SK-N-SH (cell line): ENCODE measurements at places on chromosomes 12 and 14. TPM values are rescaled to one million over a fixed set of nuclear protein-coding genes. Genes with fewer than 3 reads are reported as not detected.

DNA sequence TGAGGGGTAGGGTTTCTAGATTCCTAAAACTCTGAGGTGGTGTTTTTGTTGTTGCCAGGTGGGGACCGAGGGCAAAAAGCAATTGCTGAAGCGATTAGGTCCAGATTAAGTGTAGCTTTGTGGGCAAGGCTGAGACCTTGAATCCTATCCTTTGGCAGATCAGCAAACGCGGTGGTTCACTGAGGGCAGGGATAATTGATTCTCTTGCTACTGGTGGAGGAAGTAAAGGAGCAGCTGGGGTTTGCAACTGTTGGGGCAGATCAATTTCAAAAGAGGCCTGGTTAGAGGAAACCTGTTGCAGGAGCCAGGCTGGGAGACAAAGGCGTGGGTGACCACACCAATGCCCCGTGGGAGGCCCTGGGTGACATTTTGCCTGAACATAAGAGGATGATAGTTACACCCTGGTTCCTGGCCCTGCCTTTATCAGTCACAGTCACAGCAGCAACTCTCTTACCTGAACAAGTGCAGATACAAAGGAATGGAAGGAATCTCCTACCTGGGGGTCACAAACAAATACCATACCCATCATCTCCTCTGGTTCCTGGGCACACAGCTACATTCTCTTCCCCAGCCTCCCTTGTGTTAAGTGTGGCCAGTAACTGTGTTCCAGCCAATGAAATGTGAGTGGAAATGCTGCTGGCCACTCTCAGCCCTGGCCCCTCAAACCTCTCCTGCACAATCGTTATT lies 43.3 kb upstream of the RASSF3 start:
- no peak overlapping the region for H3K4me3 ChIP-seq
- H3K27ac ChIP-seq: no peak overlapping the region
- DNase-seq: no peak
- H3K27me3 ChIP-seq: no peaks in the 10 kb centered on the region

GRCh38 chr14:65261946-65262345 lies 150.6 kb upstream of the FUT8 start:
- no peaks in the 10 kb centered on the region for H3K36me3 ChIP-seq
- H3K27ac ChIP-seq: no peak overlapping the region
- H3K4me3 ChIP-seq: no peak overlapping the region
- no peaks in the 10 kb centered on the region for H3K27me3 ChIP-seq

DNA sequence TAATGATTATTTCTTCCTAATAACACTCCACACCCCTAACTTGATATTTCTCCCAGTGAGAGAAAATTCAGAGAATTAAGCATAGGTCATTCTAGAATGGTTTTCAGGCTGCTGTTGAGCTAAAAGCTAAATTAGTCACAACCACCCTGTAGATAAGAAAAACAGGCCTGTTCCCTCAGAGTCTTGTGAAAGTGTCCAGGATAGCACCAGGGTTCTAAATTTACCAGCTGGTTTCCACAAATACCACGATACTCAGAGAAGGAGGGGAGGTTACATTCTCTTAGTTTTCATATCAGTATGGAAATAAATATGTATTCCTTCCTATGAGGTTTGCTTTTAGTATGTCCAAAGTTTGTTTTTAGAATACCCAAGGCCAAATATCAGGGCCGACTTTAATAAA lies 66.0 kb upstream of the YARS2 start:
- H3K27ac ChIP-seq: peak overlapping the region; percentile 82
- H3K4me1 ChIP-seq: no peaks in the 10 kb centered on the region
- H3K4me3 ChIP-seq: no peak overlapping the region
- no peaks in the 10 kb centered on the region for H3K27me3 ChIP-seq
- no peaks in the 10 kb centered on the region for H3K36me3 ChIP-seq

PMEL gene
- polyA plus RNA-seq: 1.8 and 2.7 TPM in 2 replicates

DCAF5 gene
- polyA plus RNA-seq: 26.7 and 29.2 TPM in 2 replicates

TCTN2 gene
- polyA plus RNA-seq: 7.1 and 9.1 TPM in 2 replicates

CLEC9A gene
- polyA plus RNA-seq: not detected in 2 replicates

- no peaks in the 10 kb centered on the region for H3K4me1 ChIP-seq
- peak; percentile 50 for DNase-seq
- H3K4me3 ChIP-seq: no peak overlapping the region
- no peak overlapping the region for H3K27ac ChIP-seq
- H3K27me3 ChIP-seq: no peaks in the 10 kb centered on the region; the same call in 1 of the 2 replicates
These were observed 29.6 kb downstream of the KCNK13 start for GRCh38 chr14:90091393-90091792.

DAO gene
- polyA plus RNA-seq: not detected in 2 replicates

DNA sequence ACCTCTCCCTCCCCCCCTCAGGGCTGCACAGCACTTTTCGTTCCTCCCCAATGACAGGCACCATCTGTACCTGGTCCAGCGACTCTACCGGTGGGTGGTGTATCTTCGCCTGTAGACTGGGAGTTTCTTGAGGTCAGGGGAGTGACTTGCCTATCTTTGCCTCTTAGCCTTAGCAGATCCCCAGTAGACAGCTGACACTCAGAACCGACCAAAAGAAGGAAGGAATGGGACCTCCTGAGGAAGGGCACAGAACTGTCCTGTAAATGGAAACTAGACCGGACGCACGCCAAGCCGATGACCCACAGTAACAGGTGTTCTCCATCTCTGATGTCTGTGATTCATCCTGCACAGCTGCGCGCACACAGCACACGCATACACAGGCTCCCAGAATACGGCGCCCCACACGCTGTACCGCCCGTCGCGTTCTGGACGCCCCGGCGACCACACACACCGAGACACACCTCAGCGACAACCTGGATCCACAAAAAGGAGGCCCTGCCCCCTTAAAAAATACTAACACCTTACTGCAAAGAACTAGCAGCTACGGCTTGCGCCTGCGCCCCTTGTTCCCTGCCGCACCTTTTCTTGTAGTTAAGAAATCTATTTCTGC lies 673 bp upstream of the TTC9 start:
- DNase-seq: peak; percentile 68
- peak overlapping the region; percentile 64 for H3K4me3 ChIP-seq
- H3K27ac ChIP-seq: no peak overlapping the region
- peaks cover 15% of the 10 kb centered on the region; the same call in 1 of the 2 replicates for H3K4me1 ChIP-seq

GPD1 gene
- 0.07 and 0.26 TPM in 2 replicates for polyA plus RNA-seq

GRCh38 chr14:101731187-101732080 lies 30.1 kb upstream of the PPP2R5C start:
- no peak overlapping the region for H3K27ac ChIP-seq
- no peak for DNase-seq
- no peaks in the 10 kb centered on the region for H3K4me1 ChIP-seq
- no peaks in the 10 kb centered on the region for H3K27me3 ChIP-seq
- H3K4me3 ChIP-seq: no peak overlapping the region

- no peak overlapping the region for H3K4me3 ChIP-seq
- peak; percentile 74 for DNase-seq
- no peaks in the 10 kb centered on the region for H3K27me3 ChIP-seq
- H3K27ac ChIP-seq: no peak overlapping the region
- H3K4me1 ChIP-seq: peaks cover 40% of the 10 kb centered on the region
These were observed 2.7 kb downstream of the TGFB3 start for GRCh38 chr14:75979071-75979571.
